ENCODE measurements at places on chromosomes 2 and 18.

- DNase-seq, result no peak
Observed at GRCh38 chr18:76405681-76406356, 89.2 kb downstream of the ZNF516 start.

DNA sequence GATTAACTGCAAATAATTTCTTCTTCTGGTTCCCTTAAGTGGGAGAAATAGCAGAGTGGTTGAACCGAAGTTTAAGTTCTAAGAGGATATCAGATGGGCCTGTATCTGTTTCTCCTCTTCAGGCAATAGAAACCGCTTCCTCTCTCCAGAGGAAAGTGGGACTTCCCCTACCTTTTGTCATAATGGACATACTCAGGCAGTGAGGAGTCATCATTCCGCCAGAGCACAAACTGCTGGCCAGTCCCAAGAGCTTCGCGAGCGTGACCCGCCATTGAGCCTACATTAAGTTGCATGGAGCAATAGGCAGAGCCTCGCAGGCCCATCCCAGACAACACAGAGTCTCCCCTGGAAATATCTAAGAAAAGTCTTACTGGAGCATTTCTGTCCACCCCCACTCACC is 158.9 kb downstream of the LDLRAD4 start:
- DNase-seq, result no peak

DNA sequence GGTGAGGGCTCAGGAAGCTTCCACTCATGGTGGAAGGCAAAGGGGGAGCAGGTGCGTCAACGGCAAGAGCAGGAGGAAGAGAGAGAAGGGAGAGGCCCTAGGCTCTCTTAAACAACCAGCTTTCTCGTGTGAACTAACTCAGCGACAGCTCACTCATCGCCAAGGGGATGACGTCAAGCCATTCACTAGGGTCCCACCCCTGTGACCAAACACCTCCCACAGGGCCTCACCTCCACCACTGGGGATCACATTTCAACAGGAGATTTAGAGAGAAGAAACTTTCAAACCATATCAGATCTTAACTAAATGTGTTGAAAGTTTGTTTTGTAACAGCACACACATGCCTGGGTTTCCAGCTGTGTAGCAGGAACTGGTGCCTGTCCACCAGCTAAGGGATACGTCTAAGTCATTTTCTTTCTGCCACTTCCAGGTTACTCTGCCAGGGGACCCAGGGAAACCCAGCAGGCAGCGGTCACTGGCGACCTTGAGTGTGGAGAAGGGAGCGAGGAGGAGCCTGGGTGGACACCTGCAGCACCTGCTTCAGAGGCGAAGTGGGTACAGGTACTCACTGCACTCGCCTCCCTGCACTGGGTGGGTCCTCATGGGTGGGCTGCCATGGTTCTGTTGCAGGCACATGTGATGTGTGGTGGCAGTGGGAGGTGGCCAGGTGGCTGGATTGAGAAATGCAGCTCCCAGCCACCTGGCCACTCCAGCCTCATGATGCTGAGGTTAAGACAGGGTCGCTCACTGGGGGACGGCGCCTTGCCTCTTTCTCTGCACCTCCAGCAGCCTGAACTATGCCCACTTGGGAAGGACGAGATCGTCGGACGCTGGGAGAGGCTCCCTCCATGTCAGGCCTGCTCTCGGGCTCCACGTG is 8.4 kb upstream of the GPC1 start:
- no peak for DNase-seq

DNA sequence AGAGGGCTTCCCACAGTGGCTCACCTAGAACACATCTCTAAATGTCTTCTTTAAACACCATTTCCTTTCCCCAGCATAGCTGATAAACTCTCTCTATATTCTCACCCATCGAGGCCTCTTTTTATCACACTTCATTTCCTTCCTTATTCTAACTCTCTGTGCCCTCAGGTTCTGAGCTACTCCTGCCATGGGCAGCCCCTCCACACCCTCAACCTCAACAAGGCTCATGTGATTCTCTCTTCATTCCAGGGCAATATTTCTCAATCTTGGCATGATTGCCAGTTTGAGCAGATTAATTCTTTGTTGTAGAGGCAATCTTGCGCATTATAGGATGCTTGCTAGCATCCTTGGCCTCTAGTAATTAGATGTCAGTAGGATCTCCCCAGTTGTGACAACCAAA is 999.1 kb downstream of the TSN start:
- DNase-seq, result no peak

GRCh38 chr18:38497266-38497665 is 931.7 kb upstream of the CELF4 start:
- no peak for DNase-seq

DNA sequence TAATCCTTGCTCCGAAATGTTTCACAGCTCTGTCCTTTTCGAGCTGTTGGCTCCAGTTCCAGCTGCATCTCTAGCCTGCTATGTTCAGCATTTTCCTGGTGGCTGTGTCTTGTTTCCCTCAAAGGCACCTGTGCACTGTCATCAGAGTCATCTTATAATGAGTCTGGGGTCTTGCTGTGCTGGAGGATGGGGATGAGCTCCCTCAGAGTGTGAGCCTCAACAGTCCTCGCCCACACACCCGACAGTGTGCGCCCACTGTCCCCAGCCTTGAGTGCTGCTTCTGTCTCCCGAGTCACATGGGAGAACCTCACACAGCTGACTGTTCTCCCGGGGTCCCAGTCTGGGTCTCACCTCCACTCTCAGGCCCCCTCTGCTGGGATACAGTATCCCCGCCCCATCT is 25.4 kb downstream of the SPP2 start:
- DNase-seq, result no peak

All from stimulated activated CD8-positive, alpha-beta memory T cell treated with anti-CD3 and anti-CD28 coated beads, Interleukin-15, amount 100 ng/mL, for 1 hour (primary cell).